ENCODE measurements at places on chromosomes 5 and 9.

- DNase-seq, result no peak
Observed at GRCh38 chr5:154995679-154996078, 17.9 kb upstream of the KIF4B start.

- DNase-seq, result no peak
Observed at GRCh38 chr5:7426284-7426683, 30.3 kb downstream of the ADCY2 start.

DNA sequence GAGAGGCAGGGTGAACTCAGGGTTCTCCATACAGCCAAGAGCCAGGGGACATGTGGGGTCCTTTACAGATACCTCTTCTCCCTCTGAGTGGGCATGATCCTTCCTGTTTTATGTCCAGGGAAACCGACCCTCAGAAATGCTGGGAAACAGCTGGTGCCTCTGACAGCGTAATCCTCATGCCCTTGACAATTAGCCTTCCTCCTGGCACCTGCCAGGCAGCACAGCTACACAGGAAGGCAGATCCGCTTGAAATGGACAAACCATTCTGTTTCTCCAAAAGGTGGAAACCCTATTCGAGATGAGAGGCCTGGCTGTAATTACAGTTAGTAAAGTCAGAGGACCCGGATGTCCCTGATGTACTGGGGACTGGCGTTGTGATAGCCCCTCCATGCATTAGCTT, 7.2 kb downstream of the ERGIC1 start:
- DNase-seq, result no peak

DNA sequence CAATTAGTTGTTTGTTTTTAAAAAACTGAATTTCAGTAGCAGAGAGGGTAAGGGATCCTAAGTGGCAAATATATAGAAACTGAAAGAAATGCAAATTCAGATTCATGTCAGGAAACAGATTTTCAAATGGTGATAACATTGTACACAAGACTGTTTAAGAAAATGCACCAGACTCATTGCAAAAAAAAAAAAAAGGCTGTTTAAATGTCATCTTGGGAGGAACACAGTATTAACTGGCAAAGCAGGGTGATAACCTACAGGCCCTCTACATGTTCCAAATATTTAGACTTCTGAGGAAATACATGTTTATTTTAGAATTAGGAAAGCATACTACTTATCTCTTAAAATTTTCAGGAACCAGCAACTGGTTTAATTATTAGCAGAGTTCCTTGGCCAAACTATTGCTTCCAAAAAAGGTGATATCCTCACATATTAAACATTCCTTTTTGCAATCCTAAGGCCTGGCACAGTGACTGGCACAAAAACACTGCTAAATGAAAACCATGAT, 114.5 kb downstream of the TSSK1B start:
- no peak for DNase-seq

DNA sequence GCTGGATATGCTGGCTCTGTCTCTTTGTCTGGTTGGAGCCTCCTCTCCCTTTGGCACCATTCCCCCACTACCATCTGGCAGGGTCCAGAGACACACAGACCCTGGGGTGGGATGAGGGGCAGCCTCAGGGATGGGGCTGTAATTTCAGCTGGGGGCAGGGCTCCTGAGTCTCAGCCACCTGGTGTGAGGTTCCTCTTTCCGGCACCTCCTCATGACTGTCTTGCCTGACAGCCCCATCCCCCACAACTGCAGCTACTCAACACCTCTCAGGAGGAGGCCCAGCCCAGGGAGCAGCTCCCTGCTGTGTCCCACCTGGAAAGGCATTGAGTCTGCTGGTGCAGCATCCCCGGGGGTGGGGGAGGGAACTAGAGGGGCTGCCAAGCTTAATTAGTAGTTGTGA, 11.7 kb upstream of the RPS14 start:
- DNase-seq, result no peak

GRCh38 chr5:7882926-7883325, 14.0 kb downstream of the MTRR start:
- no peak for DNase-seq

DNA sequence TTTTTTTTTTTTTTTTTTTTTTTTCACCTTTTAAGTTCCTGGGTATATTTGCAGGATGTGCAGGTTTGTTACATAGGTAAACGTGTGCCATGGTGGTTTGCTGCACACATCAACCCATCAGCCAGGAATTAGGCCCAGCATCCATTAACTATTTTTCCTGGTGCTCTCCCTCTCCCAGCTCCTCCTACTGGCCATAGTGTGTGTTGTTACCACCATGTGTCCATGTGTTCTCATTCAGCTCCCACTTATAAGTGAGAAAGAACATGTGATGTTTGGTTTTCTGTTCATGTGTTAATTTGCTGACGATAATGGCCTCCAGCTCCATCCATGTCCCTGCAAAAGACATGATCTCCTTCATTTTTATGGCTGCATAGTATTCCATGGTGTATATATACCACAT, 350.5 kb downstream of the MAN2A1 start:
- DNase-seq, result no peak

DNA sequence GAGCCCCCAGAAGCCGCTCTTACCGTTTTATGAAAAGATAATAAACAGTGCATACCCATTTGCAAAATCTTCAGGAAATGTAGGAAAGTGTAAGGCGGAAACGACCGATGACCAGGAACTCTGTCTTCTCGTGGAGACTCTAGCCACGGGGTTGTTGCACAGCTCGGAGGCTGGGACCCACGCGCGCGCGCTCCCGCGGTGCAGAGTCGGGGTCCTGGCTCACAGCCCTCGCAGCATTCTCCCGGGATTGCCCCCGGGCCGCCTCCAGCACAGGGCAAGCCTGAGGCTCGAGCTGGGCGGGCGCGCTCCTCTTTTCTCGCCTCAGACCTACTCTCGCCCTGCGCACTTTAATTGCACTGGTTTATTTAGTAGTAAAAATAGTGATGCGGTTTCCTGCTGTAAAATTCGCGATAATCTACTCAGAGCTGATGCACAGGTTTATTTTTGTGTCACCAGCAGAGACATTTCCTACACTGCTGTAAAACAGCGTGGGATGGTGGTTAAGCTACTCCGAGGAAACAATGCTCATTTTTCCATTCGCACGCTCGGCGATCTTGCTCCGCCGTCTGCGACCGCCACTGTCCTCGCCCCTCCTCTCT, 15.5 kb downstream of the TRIM7 start:
- DNase-seq, result no peak

DNA sequence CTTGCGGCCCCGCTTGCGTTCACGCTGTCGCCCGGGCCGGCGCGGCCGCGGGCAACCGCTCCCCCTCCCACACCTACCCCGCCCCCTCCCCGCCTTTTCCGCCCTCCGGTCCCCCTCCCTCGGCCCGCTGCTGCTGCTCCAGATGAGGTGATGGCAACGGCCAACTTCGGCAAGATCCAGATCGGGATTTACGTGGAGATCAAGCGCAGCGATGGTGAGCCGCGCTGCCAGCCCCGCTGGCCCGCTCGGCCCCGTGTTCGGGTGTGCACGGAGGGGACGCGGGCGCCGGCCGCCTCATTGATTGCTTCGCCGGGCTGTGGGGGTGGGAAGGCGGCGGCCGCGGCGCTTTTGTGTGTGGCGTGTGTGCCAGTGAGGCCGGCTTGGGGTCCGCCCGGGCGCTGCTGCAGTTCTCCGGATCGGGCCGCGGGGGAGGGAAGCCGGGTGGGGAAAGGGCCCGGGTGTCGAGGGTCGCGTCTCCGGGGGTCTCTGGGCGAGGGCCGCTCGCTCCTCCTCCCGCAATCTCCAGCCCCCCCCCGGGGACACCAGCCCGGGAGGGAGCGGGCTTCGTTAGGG, 403 bp downstream of the KIF2A start:
- no peak for DNase-seq

- DNase-seq, result peak; percentile 26
Observed at GRCh38 chr9:84759300-84759750, 89.8 kb downstream of the NTRK2 start.

- no peak for DNase-seq
Observed at GRCh38 chr5:170760113-170760512, 23.4 kb upstream of the GABRP start.

GRCh38 chr5:62795926-62796325, 217.3 kb downstream of the LRRC70 start:
- no peak for DNase-seq

GRCh38 chr5:14199902-14200301, 56.8 kb downstream of the TRIO start:
- no peak for DNase-seq

GRCh38 chr9:134918646-134919045, 934 bp upstream of the FCN1 start:
- DNase-seq, result no peak

GRCh38 chr5:180377556-180378197, 24.5 kb upstream of the GFPT2 start:
- no peak for DNase-seq

- peak; percentile 71 for DNase-seq
Observed at GRCh38 chr5:80466669-80467485, 21.0 kb upstream of the FAM151B start.

DNA sequence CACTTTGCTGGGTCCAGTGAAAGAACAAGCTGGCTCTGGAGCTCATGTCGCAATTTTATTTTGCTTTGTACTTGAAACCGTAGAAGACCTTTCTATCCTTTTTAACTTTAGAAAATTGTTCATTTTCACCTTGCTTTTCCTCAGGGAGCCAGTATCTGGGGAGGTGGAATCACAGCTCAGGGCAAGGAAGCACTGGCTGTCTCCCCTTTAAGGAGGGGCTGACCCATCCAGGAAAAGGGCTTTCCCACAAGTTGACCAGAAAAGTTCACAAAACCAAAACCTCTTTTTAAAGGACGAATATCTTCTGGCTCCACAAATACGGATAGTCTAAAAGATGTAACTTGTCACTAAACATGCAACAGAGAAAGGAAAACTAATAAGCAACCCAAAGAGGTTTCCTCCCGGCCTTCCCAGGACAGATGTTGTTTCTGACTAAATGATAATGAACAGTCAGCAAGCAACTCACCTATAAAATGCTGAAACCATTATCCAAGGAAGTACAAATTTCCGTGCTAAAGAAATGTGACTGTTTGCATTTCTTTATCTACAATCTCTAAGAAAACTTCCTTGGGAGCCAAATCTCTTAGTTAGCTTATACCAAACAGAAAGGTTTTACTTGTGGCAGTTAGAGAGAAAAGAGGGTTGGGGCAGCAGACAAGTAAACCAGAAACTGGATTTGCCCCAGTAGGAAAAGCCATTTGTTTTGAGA, 278.2 kb downstream of the PLK2 start:
- DNase-seq, result no peak

- no peak for DNase-seq
Observed at GRCh38 chr9:82254646-82255367, 266.2 kb downstream of the SPATA31D1 start.

DNA sequence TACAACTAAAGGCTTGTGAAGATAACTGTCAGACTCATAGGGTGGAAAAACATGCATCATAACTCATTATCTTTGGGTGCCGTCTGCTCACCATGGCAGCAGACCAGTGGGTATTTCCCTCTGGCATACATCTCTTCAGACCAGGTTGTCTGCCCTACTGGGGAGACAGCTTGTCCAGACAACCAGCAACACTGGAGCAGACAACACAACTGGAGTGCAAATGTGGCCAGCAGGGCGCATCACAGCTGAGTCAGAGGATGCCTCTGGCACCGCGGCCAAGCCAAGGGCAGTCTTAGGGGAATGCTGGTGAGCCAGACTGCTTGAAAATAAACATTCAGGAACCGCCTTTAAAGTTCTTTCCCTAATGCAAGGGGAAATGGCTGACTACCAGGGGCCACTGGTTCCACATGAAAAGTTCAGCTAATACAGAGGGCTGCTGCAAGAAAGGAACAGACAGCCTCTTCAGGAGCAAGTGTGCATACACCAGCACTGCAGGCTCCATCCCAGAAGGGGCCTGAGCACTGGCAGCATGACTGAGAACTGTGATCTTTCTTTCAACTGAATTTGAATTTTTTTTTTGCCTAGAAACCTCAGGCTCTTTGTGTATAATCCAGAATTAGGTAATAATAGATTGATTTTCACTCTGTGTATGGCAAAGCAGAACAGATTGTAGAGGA, 77.3 kb downstream of the MAMDC2 start:
- DNase-seq, result peak; percentile 65

GRCh38 chr9:121282277-121283079, 14.5 kb downstream of the GSN start:
- DNase-seq, result peak; percentile 69

DNA sequence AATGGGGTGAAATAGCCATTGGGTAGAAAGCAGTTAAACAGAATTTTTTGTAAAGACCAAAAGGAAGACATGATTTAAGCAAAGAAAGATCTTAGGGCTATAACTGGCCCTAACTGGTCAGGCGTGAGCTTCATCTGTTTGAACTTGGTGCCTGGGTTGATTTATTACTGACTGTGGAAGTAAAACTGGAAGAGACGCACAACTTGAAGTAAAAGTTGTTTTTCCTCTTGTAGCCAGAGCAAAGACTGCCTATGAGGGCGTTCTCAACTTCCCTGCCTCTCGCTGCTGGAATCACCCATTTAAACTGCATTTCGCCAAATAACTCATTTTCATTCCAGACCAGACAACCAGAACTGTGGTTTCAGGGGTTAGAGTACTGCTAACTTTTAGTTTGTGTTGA, 1.5 kb downstream of the THBS4 start:
- DNase-seq, result no peak

DNA sequence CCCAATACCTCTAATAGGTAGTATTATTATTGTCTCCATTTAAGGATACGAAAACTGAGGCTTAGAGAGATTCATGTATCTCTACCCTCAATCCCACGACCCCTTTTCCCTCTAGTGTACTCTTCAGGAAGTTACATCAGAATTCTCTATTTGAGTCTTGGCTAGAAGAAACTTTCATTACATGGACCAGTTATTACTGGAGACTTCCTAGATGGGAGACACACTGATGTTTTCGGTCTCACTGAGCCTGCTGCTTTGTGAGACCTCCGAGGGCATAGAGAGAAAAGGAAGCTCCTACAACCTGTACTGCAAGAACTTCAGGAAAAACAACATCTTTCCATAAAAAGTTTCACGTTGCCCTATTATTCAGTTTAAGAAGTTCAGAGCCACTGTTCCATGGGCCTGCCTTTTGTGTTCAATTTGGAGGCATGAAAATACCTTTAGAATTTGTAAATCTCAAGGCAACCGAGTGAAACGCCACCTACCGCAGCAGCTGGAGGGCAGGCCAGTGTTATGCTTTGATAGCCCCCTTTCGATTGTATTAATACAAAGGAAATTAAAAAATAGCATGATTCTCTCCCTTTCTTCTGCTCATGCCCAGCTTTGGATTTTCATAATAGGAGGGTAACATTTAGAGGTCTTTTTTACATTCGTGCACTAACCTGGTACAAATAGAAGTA, 223.3 kb downstream of the EBF1 start:
- no peak for DNase-seq

- no peak for DNase-seq
Observed at GRCh38 chr5:68780299-68780955, 313.4 kb upstream of the SLC30A5 start.

DNA sequence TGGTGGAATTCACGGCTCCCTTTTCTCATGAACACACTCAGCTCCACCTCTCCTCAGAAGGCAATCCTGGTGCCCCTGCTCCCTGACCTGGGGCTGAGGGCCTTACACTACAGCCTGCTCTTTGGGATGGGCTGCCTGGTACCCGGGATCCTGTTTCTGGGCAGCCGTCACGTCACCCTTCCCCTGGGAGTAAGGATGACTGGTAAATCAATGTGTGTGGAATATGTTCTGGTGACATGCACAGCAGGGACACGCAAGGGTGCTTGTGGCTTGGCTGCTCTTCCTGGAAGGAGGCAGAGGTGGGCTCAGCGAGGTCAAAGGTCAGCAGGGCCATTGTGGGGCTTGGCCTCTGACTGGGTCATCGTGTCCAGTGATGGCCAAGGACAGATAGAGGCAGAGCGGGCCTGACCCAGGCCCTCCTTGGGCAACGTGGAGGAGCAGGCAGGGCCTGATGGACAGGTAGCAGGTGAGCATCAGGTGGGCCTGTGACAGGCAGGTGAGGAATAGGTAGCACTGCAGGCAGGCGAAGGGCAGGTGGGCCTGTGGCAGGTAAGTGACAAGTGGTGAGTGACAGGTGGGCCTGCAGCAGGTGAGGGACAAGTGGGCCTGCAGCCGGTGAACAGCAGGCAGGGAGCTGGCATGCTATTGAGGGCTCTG, 399.4 kb upstream of the IRX4 start:
- DNase-seq, result no peak
